ENCODE measurements at places on chromosomes 7 and 10.

- DNase-seq = no peak
Observed at GRCh38 chr10:109475711-109476421, 447.4 kb downstream of the XPNPEP1 start.

- DNase-seq = peak; percentile 91
Observed at GRCh38 chr7:26060733-26061677, 91.0 kb upstream of the NFE2L3 start.

- no peak for DNase-seq
Observed at GRCh38 chr10:118563373-118563890, 32.0 kb downstream of the PRLHR start.

- DNase-seq = no peak
Observed at GRCh38 chr10:24989867-24990266, 26.1 kb downstream of the ENKUR start.

DNA sequence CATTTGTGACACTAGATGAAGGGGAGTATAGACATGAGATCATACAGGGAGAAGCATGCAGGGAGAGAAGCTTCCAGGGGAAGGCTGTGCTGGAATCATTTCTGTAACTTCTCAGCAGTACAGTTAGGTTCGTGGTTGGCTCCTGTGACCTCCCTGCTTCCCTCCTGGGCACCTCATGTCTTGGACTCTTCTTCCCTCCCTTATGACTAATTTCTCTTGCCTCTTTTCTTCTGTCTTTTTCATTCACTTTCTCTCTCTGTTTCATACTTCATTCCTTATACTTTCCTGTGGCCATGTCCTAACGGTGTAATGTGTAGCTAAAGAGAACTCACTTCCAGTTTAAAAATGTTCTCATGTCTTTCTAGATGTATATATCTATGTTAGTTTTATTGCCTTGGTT is 19.1 kb upstream of the HKDC1 start:
- no peak for DNase-seq

DNA sequence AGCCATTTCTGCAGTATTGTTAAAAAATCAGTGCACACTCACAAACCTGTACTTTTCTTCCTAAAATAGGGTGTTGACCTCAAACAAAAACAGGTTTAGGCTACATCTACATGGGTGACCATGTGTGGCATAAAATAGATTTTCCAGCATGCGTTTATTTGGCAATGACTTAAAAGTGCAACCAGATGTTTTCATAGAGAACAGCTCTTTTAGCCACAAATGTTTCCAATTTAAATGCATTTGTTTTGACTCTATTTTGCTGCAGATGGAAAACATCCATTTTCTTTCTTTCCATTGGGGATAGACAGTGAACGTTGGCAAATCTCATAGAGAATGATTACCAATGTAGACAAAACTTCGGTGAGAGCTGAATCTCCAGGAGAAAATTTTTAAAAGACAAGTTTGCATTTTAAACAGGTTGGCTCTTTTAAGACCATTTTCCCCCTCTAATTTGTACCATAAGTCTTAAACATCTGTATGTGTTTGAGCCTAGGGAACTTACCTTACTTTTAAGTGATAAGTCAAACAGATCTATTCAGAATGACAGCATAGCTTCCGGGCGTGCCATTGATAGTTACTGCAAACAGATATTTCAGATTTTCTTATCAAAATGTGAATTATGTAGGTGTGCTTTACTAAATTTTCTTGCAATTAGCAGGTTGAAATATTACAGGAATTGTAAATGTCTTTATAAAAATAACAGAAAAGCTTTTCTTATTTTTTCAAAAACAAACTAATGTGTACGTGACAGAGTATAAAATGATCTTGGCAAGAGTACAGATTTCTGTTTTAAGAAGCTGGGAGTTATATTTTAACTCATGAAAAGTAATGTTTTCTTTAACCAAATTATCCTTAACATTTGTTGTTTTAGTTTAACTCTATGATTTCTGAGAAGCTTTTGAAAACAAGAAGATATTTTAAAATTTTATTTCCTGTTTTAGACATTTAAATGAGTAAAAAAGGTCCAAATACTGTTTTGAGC is 144.9 kb downstream of the HGF start:
- DNase-seq = no peak

DNA sequence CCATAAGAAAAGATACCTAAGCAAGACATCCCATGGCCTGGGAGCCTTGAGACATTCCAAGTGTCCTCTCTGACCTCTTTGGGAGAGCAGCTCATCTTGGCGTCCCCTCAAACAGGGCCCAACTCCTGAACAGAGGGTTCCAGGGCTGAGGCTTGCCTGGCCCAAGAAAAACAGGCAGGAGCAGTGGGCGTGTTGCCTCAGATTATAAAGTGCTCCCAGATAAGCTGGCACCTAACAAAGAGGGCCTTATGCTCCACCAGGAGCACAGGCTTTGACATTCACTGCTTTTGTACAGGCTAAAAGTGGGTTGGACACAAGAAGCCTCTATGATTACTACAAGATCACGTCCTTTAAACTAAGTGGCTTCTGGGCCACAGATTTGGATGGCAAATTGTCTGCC is 193.1 kb downstream of the FGFR2 start:
- no peak for DNase-seq

DNA sequence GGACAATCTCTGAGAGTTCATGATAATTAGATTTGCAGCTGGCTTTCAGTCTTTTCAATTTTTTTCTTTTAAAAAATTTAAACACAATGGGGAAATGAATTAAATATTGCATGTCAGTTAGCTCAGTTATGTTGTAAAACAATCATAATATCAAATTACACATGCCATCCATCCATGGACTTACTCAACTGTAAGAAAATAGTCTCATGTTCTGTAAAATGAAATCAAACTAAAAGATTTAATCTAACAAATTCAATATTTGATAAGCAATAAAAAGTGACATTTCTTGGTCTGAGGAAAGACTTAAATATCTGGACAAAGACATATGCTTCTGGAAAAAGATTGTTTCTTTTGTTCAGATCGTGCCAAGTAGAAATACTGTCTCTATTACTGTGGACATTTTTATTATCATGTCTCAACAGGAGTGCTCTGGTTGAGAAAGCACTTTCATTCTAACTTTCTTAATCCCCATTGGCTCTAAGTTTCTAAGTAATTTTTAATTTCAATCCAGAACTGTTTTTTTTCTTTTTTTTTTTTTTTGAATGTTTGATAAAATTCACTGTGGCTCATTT is 179.2 kb upstream of the FAM3C start:
- peak; percentile 34 for DNase-seq

- no peak for DNase-seq
Observed at GRCh38 chr7:139116999-139117398, 7.5 kb upstream of the ZC3HAV1 start.

- no peak for DNase-seq
Observed at GRCh38 chr10:131485732-131486131, 174.2 kb upstream of the TCERG1L start.

GRCh38 chr10:130859427-130859826 is 452.1 kb downstream of the TCERG1L start:
- no peak for DNase-seq

DNA sequence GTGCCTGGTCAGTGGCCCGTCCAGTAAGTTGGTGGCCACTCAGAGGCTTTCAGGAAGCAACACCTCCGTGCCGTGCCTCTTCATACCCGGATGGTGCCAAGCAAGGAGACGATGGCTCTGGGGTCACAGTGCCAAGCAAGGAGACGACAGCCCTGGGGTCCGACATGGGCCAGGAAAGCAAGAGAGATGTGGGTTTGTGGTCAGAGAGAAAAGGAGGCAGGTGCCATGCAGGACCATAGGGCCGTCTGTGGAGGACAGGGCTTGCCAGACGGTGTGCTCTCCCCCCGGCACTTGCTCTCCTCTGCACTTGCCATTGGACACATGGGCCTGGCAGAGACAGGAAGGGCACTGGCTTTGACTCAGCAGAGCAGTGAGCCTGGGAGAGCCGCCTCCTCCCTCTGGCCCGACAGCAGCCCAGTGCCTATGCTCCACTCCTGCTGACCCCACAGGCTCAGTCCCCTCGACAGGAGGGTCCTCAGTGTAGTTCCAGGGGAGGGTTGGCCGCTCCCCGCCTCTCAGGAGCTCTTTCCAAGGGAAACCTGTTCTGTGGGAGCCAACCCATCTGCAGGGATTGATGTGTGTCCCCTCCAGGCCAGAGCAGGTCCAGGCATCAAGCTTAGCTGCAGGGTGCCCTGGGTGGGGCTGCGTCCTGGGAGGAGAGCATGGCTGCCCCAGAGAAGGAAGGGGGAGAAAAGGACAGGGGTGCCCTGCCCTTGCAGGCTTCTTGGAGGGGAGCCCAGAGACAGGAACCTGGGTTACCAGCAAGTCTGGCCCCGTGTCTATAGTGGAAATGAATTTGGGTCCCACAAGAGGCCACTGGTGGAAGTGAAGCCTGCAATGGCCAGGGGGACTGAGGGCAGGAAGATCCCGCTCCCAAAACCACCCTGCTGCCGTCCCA is 7.6 kb upstream of the CALML5 start:
- no peak for DNase-seq

GRCh38 chr10:44465401-44466115 is 80.7 kb upstream of the CXCL12 start:
- no peak for DNase-seq

DNA sequence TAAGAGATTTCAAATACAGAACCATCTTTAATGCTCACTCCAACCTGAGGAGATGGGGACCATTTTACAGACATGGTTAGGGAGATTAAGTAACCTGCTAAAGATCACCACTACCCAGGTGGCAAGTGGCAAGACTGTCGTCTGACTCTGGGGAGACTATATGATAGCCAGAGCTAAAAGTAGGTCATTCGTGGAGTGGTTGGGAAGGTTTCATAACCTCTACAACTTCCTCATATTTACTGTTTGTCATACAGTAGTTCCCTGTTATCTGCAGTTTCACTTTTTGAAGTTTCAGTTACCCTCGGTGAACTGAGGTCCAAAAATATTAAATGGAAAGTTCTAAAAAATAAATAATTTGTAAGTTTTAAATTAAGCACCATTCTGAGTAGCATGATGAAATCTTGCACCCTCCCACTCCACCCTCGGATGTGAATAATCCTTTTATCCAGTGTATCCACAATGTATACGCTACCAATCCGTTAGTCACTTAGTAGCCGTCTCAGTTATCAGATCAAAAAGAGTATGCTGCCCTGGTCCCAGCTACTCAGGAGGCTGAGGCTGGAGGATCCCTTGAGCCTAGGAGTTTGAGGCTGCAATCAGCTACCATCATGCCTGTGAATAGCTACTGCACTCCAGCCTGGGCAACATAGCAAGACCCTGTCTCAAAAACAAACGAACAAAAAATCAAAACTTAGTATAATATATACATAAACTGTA is 14.9 kb upstream of the LGI1 start:
- DNase-seq = no peak

DNA sequence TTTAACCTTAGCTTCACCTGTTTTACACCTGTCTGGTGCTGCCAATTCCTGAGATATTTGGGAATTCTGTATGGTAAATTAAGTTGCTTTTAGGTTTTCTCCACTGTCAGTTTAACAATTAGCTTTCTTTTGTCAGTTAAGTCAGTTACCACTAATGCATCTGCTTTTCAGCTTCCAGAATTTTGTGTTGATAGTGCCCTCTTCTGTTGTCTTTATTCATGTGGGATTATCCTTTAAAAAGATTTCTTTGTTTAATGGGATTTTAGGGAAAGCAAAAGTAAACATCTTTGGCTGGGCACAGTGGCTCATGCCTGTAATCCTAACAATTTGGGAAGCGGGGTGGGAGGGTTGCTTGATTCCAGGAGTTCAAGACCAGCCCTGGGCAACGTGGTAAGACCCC is 8.1 kb downstream of the TFAM start:
- no peak for DNase-seq

DNA sequence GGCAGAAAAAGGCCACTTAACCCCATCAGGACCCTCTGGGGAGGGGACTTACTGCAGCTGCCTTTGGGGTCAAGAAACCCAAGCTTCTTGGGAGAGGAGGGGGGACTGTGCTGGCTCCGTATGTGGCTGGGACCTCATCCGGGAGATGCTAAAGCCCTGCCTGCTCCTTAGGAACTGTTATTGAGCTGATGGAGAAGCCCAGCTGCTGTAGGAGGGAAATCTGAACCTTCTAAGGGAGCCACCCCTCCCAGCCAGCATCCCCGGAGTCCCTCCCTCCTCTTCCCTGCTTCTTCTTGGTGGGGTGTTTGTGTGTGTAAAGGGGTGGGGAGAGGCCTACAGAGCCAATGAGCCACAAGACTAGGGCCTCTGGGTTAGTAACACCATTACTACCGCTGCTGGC is 8.2 kb downstream of the KCNIP2 start:
- DNase-seq = no peak

- DNase-seq = no peak
Observed at GRCh38 chr7:128240696-128241386, at the start of gene LEP. LEP (plus strand) TSS chr7:128241278; CDS start chr7:128252019, 10,741 bp downstream.

DNA sequence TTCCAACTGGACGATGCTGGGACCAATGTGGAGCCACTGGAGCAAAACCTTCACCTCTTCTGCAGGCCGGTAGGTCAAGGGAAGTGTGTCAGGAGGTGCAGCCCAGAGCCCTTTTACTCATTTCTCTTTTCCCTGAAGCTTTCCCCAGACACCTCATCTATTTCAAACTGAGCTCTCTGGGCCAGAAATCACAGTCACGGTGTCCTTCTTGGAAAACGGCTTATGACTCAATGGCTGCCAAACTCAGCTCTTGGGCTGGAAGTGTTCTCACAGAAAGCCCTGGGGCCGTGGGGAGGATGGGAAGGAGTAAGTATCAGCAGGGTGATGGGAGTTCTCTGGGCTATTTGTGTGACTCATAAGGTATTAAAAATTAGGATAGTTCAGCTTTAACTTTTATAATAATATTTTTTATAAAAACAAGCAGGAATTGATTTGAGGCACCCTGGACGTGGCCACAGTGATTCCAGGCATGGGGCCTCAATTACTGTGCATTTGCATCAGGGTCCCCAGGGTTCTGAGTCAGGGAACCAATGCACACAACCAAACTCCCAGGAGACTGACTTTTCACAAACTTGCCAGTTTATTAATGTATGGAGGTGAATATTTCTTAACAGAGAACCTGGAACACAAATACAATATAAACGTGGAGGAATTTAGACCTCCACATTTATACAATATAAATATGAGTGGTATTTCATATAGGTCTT is 187.4 kb upstream of the TMEM72 start:
- DNase-seq = no peak

- peak; percentile 72 for DNase-seq
Observed at GRCh38 chr7:80520199-80520598, 8.3 kb upstream of the GNAT3 start.

- DNase-seq = no peak
Observed at GRCh38 chr7:124783271-124783670, 17.7 kb upstream of the GPR37 start.

DNA sequence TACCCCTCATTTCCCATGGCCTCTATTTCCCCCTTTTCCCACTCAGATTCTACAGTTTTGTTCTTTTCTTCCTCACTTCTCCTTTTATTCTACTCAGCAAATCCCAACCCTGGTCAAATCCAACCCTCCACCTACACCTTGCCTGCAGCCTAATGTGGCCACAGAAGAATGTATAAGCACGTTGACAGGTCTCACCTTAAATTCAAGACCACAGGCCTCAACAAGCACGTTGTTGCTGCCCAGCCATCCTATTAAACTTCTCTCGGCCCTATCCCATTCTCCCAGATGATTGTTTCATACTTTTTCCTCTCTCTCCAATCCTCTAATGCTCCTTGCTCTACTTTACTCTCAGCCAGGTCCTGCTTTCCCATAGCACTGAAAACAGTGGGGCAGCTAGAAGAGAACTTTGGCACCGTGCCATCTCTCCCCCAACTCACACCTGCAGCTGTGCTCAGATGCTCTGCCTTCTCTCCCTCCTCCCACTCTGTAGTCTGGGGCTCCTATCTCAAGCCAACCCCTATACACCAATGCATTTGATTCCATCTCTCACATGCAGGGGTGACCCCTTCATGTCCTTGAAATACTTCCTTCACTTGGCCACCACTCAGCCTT is 6.8 kb upstream of the EIF3A start:
- DNase-seq = peak; percentile 36

- no peak for DNase-seq
Observed at GRCh38 chr7:134440067-134440466, 18.8 kb downstream of the AKR1B1 start.
